ENCODE measurements at places on chromosomes 7 and 10.

DNA sequence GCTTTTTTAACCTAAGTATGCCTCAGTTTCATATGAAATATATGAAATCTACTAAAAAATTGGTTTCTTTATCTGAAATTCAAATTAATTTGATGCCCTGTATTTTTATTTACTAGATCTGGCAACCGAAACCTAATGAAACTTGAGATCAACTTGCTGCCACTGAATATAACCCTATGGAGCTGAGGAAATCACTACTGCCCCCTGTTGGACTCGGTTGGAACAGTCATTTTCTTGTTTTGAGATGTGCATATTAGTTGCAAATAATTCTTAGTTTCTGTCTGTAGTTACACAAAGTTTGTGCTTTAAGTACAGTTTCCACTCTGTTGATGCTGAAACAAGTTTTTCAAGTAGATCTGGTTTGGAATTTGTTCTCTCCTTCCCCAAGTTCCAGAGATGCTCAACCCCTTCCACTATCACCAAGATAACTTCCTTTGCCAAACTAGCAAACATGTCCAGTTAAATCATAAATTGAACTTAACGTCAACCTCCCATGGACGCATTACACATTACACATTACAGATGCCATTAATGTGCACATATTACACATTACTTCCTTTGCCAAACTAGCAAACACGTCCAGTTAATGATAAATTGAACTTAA lies 22.2 kb upstream of the EXOC4 start:
- DNase-seq = peak; percentile 11

- DNase-seq = no peak
Measured at GRCh38 chr10:52551046-52551445, 221.5 kb downstream of the MBL2 start.

DNA sequence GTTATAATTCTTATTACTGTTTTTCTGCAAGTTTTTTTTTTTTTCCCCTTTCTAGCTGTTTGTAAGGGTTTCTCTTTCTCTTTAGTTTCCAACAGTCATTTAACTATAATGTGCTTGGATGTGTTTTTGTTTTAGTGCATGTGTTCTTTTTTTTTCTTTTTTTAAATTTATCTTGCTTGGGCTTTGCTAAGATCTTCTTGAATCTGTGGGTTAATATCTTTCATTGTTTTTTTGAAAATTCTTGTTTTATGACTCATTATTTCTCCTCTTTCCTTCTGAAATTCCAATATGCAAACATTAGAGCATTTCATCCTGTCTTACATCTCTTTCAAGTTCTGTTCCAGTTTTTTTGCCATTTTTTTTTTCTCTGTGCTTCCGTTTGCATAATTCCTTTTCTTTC lies 5.7 kb upstream of the HK1 start:
- no peak for DNase-seq

DNA sequence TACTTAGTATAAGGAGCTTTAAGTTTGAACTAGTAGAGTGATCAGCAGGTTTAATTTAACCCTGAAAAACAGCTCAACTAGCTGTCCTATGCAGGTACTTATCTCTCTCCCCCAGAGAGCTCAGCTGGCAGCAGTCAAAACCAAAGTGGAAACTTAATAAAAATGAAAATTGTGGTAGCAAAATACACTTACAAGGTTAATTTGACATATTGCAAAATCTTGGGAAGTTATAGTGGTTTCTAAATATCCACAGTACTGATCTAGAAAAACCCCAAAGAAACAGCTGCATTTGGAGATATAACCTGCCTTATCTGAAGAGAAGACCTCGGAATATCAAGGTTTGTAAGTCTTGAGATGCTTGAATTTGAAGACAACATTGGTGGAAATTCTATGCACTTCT lies 269.2 kb downstream of the RNLS start:
- no peak for DNase-seq

- DNase-seq = no peak
Measured at GRCh38 chr7:30269490-30269889, 14.9 kb upstream of the ZNRF2 start.

GRCh38 chr10:6729071-6729774 lies 149.1 kb upstream of the PRKCQ start:
- DNase-seq = no peak

DNA sequence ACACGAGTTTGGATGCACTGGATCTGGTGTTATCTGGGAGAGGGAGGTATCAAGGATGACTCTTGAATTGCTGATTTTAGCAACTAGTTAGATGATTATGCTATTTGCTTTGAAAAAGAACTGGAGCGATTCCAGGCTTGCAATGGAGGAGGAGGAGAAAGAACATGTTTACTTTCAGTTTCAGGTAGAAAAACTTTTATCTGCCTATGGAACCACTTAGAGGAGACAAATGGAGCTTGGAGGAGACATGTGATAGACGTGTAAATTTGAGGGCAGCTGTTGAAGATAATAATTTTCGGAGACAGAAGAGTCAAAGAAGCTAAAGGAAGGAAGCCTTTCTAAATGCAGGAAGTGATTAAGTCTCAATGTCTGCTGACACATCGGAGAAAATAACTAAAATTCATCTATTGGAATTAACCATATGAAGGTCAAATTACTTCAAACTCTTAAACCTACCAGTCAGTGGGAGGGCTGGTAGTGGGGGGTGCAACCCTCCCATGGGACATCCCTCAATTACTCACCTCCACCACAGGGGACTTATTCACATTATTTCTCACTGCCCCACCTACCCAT lies 56.4 kb upstream of the GNAI1 start:
- no peak for DNase-seq

GRCh38 chr7:111027396-111027795 lies 63.5 kb upstream of the LRRN3 start:
- DNase-seq = no peak

GRCh38 chr7:17849504-17849903 lies 90.8 kb downstream of the SNX13 start:
- DNase-seq = no peak

- no peak for DNase-seq
Measured at GRCh38 chr7:28778786-28779185, 179.3 kb downstream of the TRIL start.

Data from brain pericyte (primary cell).